ENCODE measurements at places on chromosomes 7 and 10.

DNA sequence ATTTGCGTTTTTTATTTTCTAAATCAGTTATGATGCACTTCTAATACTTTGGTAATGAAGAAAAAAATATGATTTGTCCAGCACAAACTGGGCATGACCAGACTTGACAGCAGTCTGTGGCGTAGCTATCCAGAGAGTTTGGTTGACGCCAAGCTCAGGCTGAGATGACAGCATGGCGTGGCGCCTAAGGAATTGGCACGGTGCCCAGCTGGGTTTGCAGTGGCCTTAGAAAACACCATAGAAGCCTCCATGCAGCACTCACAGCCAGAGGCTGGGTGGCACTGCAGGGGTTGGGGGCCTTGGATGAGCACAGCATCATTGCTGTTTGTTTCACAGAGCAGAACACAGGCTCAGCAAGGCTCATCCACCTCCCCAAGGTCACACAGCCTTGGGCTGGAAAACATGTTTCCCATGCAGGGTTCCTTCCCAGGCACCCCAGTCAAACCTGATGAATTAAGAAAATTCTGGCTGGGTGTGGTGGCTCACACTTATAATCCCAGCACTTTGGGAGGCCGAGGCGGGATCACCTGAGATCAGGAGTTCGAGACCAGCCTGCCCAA lies 88.9 kb downstream of the GTF2IRD1 start:
- DNase-seq, result no peak

GRCh38 chr10:97943294-97943693 lies 87.1 kb downstream of the CRTAC1 start:
- no peak for DNase-seq

- DNase-seq, result no peak
Measured at GRCh38 chr10:71579668-71580067, 139.9 kb downstream of the C10orf105 start.

DNA sequence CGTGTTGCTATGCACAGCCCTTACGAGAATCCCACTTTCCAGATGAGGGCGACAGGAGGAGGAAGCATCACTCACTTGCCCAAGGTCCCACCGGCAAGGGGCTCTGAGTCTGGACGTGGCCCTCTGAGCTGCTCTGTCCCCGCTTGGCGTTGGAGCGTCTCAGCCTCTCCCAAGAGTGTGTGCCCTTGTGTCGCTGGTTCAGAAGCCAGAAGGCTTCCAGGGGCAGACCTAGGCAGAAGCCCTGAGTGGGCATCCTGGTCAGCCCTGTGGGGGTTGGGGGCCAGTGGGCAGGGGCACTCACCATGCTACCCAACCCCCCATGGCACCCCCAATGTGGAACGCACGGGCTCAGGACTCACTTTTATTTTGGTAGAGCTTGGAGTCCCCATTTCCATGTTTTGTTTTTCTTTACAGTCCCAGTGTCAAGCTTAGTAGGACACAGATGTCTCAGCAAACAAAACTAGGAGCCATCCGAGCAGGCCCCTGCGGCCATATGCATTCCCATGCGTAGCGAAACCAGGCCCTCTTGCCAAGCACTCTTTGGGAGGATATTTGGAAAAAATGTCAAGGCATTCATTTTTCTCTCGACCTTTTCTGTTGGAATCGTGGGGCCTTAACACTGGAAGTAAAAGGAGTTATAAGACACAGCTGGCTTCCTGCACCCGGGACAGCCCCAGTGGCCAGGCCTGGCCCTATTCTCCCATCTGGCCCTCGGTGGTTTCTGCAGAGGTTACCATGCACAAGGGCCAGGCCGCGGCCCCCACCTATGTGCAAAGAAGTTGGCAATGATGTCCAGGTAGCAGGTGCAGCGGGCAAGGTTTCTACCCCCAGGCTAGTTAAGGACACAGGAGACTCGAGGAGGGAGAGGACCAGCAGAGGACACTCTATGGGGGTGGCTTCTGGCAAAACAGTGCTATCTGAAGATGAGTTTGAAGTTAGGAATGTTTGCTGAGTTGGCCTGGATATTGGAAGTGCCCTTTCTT lies 97.0 kb downstream of the LHPP start:
- DNase-seq, result no peak

DNA sequence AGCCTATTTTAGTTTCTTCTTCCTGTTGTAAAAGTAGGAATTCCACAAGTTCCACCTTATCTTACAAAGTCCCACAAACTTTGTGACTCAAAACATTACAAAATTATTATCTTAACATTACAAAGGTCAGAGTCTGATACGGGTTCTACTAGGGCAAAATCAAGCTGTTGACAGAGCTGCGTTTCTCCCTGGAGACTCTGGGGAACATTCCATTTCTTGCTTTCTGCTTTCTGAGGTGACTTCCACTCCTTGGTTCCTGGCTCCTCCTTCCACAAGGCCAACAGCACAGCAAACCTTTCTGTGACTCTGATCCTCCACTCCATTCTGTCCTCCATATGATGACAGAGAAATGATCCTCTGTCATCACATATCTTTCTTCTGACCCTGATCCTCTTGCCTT lies 10.6 kb downstream of the OR2F1 start:
- DNase-seq, result no peak

DNA sequence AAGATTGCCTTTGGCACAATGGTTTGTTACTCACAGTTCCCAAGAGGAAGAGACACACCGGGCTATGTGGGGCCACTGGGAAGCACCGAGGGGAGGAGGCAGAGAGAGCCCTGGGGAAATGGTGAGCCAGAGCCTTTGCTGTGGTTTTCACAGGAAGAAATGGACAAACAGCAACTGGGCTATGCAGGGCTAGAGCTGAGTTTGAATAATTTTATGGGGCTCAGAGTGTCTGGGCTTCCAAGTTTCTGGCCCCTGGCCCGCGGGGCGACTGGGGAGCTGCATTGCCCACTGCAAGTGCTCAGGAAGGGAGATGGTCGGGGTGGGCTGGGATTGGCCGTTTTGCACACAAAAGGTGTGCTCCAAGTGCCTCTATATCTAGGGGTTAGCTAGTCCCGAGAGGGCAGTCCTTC lies 92.6 kb downstream of the CHST15 start:
- no peak for DNase-seq

DNA sequence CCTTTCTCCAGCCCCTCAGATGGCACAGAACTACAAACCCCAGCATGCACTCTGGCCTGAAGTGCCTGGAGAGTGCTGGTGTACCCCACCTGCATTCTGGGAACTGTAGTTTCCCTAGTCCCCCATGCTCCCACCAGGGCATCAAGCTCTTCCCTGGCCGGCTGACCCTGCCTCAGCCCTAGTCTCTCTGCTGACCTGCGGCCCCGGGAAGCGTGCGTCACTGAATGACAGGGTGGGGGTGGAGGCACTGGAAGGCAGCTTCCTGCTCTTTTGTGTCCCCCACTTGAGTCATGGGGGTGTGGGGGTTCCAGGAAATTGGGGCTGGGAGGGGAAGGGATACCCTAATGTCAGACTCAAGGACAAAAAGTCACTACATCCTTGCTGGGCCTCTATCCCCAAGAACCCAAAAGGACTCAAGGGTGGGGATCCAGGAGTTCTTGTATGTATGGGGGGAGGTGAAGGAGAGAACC lies 2.1 kb downstream of the NOS3 start:
- DNase-seq, result peak; percentile 70

- DNase-seq, result no peak
Measured at GRCh38 chr10:17025444-17026295, 103.9 kb downstream of the CUBN start.

DNA sequence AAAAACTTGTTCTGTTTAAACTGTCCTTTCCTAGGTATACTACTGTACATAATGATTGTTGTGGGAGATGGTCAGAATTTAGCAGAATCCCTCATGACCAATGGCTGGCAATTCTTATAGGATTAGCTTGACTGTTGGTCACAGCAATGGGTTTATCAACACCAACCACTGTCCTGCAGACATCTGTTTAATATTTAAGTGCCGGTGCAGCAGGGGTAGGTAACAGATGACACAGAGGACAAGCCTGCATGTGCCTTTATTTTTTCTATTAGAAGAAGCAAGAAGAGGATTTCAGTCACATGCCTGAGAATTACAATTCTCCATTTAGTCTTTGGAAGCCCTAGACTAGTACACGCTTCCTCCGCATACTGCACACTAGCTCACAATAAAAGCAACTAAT lies 48.4 kb downstream of the CCDC6 start:
- no peak for DNase-seq

DNA sequence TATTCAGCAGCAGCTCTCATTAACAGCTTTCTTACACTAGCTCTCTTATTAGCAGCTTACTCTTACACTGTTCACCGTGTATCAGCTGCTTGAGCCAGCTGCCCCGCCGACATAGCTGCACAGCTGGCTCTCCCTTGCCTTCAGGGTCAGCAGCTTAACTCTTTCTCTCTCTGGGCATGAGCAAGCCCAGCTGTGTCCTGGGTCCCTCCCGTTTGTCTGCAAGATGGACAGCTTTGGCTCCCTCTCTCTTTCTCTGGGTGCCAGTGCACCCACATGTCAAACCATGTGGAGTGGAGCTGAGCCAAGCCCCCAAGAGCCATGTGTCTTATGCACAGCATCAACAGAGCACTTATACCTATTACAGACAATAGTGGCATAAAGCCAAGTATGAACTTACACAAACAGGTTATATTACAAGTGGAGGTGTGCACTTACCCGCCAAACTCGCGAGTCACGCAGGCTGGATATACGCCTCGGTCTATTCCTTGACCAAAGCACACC lies 35.7 kb upstream of the MTPAP start:
- DNase-seq, result no peak

DNA sequence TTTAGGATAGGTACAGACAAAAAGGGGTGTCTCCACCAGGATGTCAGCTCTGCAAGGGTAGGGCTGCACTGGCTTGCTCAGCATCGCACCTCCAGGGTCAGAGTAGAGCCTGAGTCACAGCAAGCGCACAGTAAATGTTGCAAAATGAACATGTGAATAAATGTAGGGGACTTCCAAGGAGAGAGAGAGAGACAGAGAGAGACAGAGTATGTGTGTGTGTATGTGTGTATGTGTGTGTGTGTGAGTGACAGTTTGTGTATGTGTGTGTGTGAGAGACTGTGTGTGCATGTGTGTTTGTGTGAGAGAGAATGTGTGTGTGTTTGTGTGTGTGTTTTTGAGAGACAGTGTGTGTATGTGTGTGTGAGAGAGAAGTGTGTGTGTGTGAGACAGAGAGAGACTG lies 163.3 kb downstream of the RPS24 start:
- DNase-seq, result no peak

DNA sequence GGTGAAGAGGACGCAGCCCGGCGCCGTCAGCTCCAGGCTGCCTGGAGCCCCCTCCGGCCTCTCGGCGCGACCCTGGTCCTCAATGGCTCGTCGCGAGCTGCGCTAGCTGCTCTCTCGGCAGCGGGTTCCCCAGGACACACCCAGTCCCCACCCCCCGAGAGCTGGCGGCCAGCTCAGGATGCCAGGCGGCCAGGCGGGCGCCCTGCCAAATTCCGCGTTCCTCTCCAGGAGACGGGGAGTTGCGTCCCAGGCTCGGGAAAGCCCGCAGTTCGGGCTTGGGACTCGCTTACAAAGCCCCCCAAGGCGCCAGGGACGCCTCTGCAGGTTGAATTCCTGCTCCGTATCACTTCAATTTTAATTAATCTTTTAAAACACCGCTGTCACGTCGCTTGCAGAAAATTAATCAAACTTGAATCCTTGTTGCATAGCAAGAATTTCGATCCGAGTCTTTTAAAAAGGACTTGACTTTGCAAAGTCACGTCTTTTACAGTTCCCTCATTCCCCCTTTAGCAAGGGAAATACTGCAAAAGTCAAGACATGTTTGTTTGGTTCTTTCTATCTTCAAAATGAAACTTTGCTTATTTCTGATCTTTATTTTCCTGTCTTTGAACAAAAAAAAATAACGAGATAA lies 28.2 kb downstream of the SKIDA1 start:
- DNase-seq, result no peak

GRCh38 chr7:157097569-157097968 lies 41.2 kb upstream of the UBE3C start:
- DNase-seq, result no peak

- no peak for DNase-seq
Measured at GRCh38 chr7:138352570-138353461, 107.2 kb upstream of the TRIM24 start.

DNA sequence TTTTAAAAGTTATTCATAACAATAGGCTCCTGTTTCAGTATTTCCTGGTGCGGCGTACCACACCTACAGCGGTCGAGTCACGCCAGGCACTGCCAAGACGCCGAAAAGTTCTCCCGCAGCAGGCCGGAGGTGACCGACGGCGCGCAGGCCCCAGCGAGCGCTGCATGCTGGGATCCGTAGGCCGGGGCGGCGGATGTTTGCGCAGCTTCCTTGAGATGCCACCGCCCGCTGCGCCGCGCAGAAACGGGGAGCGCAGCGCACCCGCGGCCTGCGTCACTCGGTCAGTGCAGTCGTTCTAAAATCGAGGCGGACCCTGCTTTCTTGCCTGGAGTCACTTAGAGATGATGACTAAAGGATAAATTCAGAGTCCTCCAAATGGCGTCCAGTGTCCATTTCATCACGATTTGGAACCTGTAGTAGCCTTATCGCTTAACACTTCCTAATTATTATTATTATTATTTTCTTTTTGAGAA lies 1.3 kb upstream of the KIF11 start:
- peak; percentile 86 for DNase-seq

- no peak for DNase-seq
Measured at GRCh38 chr7:44671069-44671468, 64.6 kb downstream of the OGDH start.

GRCh38 chr7:105759670-105760550 lies 116.5 kb downstream of the ATXN7L1 start:
- no peak for DNase-seq

- no peak for DNase-seq
Measured at GRCh38 chr10:119973281-119973680, 80.8 kb downstream of the SEC23IP start.

GRCh38 chr7:114418117-114418516 lies 3.5 kb downstream of the FOXP2 start:
- DNase-seq, result no peak

GRCh38 chr7:25326501-25327156 lies 98.3 kb upstream of the NPVF start:
- DNase-seq, result no peak

DNA sequence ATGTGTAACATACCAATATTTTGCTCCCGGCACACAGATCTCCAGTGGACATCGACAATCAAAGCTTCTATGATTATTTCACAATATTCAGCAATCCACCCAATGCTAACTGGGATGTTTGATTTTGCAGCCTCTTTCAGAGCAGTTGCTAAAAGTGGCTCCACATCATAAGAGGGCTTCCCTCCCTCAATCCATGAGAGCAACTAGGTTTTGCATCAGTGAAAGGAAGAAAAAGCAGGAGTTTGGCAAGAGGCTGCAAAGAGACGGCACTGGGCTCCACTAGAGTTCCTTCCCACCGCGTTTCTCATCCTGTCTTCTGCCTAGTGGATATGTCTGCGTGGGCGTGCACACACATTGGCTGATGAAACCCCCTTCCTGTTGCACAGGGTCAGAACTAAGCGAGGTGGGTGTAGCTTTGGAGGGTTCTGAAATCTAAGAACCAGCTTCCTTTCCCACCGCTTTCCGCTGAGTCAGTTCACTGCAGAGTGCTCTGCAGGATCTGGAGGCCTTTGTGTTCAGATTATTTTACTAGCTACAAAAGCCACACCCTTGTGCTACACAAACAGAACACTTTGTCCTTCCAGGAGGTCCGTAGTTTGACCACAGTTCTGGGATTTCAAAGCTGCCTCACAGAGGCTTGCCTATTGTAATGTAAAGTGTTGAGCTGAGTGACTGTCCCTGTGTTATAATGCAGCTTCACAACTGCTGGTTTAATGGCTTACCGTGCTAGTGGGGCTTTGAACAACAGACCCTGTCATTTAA lies 28.1 kb downstream of the ARL4A start:
- DNase-seq, result peak; percentile 71

- no peak for DNase-seq
Measured at GRCh38 chr10:98391578-98391991, 23.4 kb downstream of the PYROXD2 start.

Measured in iPS DF 6.9 (cell line).